ENCODE measurements at places on chromosomes 7 and 10.

DNA sequence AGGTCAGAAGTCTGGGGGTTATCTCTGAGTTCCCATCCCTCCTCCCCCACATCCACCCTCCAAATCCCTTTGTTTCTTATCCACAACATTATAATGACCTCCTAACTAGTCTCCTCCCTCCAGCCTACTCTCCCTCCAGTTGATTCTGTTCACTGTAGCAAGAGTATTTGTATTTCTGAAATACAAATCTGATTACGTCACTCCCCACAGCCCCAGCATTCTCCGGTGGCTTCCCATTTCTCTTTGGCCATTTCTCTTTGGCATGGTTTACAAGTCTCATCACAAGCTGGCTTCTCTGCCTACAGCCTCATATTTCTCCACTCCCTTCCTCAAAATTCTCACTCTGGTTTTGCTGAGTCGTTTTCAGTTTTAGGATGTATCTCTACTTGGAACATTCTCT, 24.6 kb upstream of the MRPS33 start:
- DNase-seq: no peak

DNA sequence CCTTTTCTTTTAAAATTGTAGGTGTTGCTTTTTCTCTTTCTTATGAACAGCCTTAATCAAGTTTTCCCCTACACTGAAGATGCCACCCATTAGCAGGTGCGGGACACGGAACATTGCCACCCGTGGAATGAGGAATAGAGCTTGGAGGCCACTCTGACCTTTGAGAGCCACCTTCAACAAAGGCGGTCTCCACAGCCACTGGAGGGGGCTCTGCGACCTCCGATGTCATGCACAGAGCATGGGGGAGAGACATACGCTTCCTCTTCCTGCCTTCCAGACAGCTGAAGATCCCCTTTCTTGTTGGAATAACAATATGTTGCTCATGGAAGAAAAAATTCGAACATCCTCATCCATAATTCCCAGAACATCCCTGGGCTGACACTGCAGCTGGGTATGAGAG, 39.1 kb downstream of the ADARB2 start:
- no peak for DNase-seq

DNA sequence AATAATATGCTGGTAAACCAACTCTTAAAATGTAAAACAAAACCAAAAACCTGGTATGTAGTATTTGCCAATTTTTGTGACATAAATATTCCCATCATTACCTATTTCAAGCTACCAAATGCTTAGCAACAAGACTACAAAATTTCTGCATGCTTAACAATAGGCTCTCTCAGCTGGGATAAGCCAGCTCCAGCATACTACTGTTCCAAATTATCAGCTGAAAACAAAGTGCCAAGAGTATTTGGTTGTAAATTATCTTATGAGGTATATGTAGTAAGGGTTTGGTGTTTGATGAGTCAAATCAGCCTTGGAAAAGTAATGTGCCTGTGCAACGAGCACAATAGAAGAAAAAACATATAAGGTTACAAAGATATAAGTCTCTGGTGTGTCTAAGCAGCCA, 263.2 kb downstream of the HGF start:
- no peak for DNase-seq

DNA sequence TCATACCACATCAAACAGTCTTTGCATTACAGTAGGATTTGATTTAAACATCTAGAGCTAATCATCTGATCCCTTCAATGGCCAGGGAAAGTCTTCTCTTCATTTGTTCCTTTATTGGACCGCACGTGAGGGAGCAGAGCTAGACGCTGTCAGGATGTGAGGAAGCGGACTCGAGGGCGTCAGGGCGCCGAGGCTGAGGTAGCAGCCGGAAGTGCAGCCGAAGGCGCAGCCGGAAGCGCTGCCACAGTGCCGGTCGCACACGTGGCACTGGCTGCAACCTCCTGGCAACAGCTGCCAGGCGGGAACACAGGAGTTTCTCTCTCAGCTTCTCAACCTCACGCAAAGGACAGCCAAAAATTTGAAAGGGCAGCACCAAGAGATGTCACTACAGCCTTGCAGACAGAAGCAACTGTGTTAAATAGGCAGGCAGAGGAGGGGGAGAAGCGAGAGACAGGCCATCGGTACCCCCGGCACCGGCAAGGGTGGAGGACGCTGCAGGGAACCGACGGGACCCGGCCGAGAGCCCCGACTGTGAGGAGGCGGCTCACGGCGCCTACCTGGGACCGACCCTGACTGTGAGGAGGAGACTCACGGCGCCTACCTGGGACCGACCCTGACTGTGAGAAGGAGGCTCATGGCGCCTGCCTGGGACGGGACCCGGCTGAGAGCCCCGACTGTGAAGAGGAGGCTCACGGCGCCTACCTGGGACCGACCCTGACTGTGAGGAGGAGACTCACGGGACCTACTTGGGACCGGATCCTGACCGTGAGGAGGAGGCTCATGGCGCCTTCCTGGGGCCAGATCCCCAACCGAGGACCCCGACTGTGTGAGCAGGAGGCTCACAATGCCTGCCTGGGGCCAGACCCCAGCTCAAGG, 32.3 kb downstream of the VIPR2 start:
- DNase-seq: no peak
